ENCODE measurements at places on chromosomes 7 and 10.

GRCh38 chr7:106100863-106101629 lies 11.1 kb downstream of the SYPL1 start:
- no peak for DNase-seq

- no peak for DNase-seq
These were observed 444.1 kb downstream of the NRG3 start for GRCh38 chr10:82319074-82319473.

DNA sequence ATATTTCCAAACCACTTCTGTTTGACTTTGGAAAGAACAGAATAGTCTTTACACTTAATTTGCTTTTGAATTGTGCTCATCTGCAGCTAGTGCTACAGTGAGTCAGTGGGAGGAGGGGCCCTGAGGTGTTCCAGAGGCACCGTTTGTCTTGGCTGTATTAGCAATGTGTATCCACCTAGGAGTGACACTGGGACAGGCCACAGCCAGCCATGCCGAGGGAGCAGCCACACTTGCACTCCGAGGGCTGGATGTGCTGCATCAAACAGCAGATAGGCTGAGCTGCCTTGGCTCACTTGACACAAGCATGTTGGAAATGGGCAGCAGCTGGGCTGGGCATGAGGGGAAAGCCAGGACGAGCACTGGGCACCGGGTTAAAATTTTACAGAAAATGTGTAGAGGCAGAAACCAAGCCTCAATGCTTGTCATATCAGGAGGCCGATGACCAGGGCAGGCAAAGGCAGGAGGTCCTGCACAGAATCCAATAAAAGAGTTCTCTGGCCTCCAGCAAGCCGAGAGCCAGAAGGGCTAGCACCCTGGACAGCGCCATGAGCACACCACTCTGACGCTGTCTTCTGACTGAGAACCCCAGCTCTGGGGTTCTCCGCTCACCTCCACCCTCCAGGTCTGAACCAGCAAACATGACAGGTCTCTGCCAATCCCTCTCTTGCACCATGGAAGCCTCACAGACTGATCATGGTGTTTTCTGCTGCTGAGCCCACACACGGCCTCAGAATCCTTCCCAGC lies 163.3 kb downstream of the GRID1 start:
- peak; percentile 47 for DNase-seq

DNA sequence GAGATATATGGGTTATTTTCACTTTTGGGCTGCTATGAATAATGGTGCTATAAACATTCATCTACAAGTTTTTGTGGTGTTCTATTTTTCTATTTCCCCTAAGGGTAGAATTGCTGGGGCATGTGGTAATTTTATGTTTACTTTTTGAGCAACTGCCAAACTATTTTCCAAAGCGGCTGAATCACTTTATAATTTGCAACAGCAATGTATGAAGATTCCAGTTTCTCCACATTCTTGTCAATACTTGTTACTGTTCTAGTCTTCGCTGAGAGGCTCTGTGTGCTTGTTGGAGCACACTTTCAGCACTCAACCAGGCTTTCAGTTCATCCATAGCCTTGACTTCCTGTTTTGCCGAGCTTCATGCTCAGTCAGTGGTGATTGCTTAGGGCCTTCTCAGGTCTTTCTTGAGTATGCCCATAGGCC lies 39.0 kb downstream of the ADK start:
- DNase-seq: no peak

DNA sequence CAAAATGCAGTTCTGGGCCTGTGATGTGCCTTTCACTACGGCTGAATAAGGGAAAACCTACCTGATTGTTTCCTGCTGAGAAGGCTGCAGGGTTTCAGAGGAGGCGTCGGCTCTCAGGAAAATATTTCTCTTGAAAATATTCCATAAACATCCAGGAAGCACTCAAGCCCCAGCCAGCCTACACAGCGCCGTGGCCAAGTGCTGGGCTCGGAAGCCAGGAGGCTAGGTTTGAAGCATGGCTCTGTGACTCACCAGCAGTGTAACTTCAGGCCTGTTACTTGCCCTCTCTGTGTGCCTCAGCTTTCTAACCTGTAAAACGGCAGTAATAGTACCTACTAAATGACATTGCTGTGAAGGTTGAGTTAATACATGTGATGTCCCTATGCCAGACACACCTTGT lies 399.1 kb downstream of the GATA3 start:
- DNase-seq: no peak

DNA sequence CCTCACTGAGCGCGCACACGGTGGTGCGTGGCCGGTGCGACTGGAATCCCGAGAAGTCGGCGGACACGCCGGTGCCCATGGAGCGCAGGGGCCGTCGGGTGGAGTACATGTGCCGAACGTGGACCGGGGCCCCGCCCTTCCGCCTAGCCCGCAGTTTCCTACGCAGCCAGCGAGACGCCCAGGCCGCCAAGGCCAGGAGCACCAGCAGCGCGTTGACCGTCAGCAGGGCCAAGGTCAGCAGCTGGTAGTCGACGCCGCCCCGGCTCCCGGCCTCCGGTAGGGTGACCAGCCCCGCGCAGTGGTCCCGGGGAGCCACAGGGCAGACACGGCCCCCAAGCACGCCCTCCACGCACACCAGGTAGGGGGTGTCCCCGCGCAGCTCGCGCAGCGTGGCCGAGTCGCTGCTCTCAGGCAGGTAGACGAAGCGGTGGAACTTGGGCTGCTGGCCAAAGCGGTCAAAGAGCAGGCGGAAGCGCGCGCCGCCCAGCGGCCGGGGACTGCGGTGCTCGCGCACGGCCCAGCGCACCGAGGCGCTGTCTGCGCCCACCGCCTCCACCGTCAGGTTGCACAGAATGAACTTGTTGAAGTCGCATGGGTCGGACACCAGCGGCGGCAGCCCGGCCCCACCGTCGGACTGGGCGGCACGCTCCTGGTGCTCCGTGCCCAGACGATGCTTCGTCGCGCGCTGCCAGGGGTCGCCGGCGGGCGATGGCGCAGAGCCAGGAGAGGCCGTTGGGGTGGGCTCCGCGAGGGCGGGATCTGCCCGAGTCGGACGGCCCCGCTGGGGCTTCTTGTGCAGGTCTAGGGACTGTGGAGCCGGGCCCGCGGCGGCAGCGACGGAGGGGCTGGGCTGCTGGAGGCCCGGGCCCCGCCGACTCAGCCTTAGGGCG lies 2.2 kb downstream of the TRIL start:
- DNase-seq: peak; percentile 81

GRCh38 chr10:82463614-82464013 lies 588.6 kb downstream of the NRG3 start:
- DNase-seq: no peak

DNA sequence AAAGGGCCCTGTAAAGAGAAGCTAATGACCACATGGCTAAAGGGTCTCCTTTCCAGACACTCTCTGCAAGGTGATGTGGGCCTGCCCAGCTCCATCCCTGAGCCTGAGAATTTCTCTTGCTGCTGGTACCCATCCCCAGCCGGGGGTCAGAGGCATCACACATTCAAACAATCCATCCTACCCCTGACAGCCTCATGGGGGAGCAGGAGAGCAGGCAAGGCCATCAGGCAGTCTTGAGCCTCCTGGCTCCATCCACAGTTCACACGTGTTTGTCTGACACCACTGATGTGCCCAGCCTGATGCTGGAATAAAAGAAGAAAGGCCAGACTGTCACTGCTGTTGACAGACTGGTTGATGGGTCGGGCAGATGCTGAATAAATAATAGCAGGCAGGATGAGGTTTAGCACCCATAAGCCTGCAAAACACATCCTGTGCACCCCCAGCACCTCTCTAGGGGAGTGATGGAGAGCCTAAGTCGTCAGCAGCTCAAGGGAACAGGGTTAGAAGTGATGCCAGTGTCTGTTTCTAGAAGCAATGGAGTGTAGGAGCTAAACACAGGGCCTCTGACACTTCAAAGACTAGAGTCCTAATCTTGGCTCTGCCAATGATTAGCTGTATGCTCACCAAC lies 43.5 kb downstream of the TLL2 start:
- DNase-seq: no peak

GRCh38 chr7:25926009-25926408 lies 226.0 kb upstream of the NFE2L3 start:
- no peak for DNase-seq

GRCh38 chr7:87206361-87206760 lies 13.2 kb downstream of the TMEM243 start:
- DNase-seq: no peak

DNA sequence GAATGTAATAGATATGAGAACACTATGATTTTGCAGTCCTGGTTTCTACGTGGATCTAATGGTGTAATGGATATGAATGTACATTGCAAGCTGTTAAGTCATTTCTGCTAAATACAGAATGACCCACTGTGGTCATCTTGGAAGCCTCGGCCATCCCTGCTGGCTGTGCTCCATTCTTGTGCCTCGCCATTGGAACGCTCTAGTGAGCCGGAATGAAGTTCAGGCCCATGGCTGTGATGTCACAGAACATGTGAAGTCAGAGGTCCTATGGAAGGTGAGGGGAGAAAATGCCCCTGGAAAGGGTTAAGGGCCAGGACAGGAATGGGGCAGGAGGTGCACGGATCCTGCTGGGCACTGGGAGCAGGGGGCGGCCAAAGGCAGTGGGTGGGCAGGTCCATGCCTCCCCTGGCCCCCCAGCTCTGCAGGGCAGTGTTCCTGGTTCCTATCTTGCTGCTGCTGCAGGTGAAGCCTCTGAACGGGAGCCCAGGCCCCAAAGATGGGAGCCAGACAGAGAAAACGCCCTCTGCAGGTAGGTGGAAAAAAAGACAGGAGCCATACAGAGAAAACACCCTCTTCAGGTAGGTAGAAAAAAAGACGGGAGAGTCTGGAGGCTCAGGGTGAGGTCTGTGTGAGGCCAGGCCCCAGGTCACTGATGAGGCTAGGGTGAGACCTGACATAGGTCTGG lies at the start of gene LLCFC1:
TSS of gene LLCFC1 (plus strand) at position 259 of the 685 bp plus-strand sequence. CDS start at position 397, 138 bp downstream.
- DNase-seq: no peak

GRCh38 chr10:32332299-32332750 lies 14.6 kb downstream of the EPC1 start:
- no peak for DNase-seq

DNA sequence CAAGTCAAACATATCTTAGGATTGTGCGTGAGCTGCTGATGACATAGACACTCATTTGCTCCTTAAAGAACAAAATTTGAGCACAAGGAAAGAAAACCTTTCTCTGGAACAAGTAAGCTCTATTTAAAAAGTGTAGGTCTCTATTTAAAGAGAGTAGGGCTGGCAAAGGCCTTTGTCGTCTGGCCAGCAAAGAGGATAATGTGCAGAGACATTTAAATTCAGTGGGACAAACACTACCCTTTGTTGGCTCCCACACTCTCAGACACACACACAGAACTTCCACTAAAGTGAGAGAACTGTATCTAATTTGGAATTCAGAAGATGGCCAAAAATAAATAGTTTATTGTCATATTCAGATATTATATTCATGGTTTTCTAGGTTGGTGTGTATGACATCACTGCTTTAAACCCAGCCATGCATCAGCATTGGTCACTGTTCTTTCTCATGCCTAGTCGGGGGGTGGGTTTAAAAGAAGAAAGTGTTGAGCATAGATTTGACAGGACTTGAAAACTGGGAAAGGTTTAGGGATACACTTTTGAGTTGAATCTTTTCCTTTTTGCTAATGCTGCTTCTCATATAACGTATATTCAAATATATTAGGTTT lies 49.5 kb upstream of the HDAC9 start:
- DNase-seq: no peak

- no peak for DNase-seq
These were observed 11.3 kb upstream of the A1CF start for GRCh38 chr10:50896721-50897120.

GRCh38 chr7:41696323-41696916 lies 6.5 kb downstream of the INHBA start:
- peak; percentile 83 for DNase-seq

- DNase-seq: no peak
These were observed 11.0 kb upstream of the PDCD4 start for GRCh38 chr10:110860576-110861241.

GRCh38 chr7:103640031-103640779 lies 194.2 kb upstream of the SLC26A5 start:
- no peak for DNase-seq

GRCh38 chr10:94666391-94667102 lies 17.0 kb upstream of the CYP2C18 start:
- DNase-seq: no peak

DNA sequence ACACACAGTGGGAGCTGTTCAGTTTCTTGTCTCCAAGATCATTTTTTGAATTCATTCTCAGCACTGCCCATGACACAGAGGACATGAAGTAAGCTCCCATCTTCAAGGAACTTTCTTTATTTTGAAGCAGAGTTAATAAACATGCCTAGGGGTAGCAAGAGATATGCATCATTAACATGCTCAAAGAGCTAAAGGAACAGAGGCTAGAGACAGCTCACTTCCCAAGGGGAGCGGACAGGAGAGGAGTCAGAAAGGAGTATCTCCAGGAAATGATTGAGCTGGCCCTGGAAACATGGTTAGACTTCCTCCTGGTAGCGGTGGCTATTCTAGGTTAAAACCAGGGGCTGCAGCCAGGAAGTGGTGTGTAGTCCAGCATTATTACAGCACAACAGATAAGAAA lies 135.9 kb downstream of the GPAM start:
- DNase-seq: no peak

GRCh38 chr10:22805304-22805703 lies 90.9 kb upstream of the PIP4K2A start:
- DNase-seq: peak; percentile 27

- DNase-seq: peak; percentile 47
These were observed 47.1 kb downstream of the NT5C2 start for GRCh38 chr10:103145860-103146466.

DNA sequence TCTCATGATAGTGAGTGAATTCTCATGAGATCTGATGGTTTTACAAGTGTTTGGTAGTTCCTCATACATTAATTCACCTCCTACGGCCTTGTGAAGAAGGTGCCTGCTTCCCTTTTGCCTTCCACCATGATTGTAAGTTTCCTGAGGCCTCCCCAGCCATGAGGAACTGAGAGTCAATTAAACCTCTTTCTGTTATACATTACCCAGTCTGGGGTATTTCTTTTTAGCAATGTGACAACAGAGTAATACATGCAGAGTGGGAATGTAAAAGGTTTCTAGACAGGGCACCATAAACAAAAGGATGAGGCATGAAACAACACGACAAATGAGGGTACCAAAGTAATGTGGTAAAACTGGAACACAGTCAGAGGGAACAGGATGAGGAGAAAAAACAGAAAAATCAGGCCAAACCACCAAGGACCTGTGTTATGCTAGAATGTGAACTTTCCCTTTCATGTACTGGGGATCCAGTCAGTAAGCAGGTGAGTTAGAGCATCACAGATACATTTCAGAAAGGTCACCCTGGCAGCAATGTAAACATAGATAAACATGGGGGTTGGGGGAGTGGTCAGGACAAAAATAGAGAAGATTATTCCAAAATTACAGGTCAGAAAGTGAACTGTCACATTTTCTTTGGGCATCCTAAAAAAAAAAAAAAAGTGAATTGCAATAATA lies 31.9 kb downstream of the ANKRD26 start:
- no peak for DNase-seq

DNA sequence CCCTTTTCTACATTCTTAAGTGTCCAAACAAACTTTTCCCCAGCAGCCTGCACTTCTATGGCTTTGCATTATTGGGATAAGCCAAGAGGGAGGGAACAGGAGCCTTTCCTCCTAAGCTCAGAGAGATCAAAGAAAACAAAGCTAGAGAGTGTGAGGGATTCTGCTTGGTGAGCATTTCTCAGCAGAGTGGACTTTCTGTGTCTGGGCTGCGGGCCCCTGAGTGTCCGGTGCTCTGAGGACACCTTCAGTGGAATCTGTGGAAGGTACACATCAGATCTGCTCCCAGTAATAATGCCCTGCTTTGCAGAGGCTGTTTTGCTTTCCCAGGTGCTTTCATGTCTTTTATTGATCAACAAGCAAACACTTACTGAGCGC lies 50.2 kb downstream of the KCNMA1 start:
- no peak for DNase-seq

GRCh38 chr10:3081383-3081981 lies 14.1 kb downstream of the PFKP start:
- DNase-seq: no peak

- DNase-seq: no peak
These were observed 166.4 kb downstream of the CELF2 start for GRCh38 chr10:11184093-11184492.
